ENCODE measurements at places on chromosomes 2 and 18.

- no peak for DNase-seq
Observed at GRCh38 chr18:6221602-6222014, 193.1 kb downstream of the L3MBTL4 start.

DNA sequence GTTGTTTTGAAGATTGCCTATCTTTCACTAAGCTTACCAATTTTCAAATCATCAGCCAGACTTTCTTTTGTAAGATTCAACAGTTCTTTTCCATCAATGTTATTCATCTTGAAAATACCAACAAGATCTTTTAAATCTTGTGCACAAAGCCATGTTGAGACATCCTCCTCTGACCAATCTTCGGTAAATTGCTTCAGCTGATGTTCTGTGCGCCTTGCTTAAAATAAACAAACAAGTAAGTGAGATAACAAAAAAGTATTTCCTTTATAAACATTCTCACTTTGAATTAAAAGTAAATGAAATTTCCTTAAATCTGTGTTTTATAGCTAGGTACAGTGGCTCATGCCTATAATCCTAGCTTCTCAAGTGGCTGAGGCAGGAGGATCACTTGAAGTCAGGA is 30.3 kb downstream of the WDSUB1 start:
- DNase-seq: peak; percentile 85

GRCh38 chr2:241417626-241418025 is 61.5 kb downstream of the FARP2 start:
- no peak for DNase-seq

DNA sequence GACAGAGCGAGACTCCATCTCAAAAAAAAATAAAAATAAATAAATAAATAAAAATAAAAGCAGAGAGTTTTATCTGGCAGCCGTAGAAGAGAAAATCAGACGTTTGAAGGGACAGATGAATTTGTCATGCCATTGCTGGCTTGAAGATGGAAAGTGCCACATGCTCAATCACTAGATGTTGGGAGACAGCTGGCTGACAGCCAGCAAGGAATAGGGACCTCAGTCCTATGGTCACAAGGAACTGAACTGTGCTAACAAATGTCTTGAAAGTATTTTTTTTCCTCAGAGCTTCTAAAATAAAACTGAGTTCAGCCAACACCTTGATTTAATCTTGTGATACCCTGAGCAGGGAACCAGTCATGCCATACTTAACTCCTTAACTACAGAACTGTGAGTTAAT is 65.4 kb downstream of the DTNA start:
- DNase-seq: no peak

DNA sequence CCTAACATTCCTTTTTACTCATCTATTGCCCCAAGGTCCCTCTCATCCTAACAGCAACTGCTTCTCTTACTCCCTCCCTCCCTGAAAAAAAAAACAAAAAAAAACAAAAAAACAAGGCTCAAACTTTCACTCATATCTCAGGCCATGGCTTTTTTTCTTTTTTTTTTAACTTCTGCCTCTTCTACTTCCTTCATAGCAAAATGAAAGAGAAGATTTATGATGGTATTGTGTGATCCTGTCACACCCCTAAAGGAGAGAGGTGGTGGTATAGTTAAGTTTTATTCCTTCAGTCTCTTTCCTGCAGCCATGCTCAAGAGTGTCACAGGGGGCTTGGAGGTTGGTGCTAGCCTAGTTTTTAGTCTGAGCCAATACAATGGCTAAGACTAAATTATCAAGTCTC is 21.5 kb upstream of the EPC2 start:
- DNase-seq: no peak

DNA sequence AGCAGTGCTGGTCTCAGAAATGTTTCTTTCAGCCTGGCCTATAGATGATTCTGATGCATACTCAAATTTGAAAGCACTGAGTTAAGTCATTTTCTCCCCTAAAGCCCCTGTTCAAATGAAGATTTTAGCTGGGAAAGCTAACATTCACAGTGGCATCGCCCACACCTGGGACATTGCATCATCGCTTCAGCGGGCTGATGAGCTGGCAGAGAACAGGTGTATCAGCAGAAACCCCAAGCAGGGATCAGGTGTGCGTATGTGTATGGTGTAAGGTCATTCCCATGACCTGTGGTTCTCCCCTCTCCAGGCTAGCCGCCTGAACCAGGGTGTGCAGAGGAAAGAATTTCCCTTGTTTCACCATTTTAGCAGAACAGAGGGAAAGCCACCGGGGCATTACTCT is 56.3 kb downstream of the EPAS1 start:
- no peak for DNase-seq

DNA sequence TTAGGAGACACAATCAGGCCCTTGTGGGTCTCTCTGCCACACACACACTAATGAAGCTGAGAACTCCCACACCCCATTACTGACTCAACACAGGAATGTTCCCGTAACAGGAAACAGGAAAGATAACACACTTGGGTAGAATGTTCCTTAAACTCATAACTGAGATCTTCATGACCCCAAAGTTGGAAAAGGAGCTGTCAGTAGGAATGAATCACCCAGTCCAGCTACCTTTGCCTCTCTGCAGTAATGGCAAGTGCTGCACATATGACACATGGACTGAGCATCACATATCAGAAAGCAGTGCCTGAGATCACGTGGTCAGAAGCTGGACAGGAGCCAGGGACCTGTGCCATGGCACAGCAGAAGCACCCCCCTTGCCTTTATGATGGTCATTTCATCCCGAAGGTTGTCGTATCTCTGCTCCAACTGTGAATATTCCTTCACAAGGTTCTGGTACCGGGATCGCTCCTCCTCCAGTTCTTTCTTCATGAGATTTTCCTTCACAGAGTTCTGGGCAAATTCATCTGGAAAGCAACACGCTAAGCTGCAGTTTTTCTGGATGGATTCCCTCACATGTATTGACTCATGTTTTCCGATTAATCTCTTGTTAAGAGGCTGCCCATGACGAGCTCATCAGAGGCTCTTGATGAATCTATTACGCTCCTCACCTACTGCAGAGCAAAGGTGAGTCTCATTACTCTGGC is 65.4 kb upstream of the ACAA2 start:
- no peak for DNase-seq

DNA sequence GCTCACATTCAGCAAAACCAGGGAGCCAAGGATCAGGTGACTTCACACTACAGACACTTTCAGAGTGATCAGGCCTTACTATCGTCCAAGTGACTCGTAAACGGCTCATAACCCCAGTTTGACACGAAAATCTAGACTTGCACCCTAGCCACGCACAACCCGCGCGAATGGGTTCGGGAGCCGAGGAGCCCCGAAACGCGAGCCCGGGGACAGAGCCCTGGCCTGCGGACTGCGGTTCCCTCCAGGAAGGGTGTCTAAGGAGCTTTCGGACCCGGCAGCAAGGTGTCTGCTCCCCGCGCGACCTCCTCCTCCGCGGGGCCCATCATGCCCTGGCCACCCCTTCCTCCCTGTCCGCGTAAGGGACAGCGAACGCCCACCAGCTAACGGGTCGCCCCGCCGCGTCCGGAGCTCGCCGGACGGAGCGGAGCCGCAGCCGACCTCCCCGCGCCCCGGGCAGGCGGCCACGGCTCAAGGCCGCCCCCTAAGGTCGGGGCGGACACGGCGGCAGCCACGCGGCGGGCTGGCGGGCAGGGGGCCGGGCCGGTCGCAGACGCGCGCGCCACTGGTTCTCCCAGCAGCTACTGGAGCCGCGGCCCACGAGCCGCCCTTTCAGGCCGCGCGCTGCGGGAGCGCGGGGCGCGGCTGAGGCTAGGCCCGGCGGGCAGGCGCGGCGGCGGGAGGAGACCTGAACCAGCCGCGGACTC is 575 bp downstream of the ATL2 start:
- peak; percentile 62 for DNase-seq

GRCh38 chr2:220664272-220665107 is 907.6 kb downstream of the EPHA4 start:
- peak; percentile 68 for DNase-seq

DNA sequence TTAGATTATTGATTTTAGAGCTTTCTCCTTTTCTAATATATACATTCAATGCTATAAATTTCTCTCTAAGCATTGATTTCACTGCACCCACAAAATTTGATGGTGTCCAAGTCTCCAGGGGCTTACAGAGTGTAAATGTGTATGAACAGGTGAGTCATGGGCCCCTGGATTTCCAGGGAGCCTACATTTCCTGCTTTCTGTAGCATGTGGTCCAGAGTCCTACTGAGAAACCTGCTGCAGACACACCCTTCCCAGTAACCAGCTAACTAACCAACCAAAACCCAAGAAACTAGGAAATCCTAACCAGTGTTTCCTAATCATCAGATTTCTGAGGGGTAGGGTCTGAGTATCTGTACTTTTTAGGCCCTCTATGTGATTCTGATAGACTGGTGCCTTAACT is 39.5 kb upstream of the TANC1 start:
- no peak for DNase-seq
